ENCODE measurements at places on chromosomes 16 and 17.

- no peak for DNase-seq
Observed at GRCh38 chr17:73616873-73617404, 27.3 kb downstream of the SDK2 start.

GRCh38 chr16:67675579-67675935 is 8.9 kb downstream of the C16orf86 start:
- no peak for DNase-seq

- no peak for DNase-seq
Observed at GRCh38 chr16:65698791-65699321, 577.0 kb upstream of the CDH11 start.

GRCh38 chr17:19242323-19242722 is 5.2 kb downstream of the EPN2 start:
- no peak for DNase-seq

DNA sequence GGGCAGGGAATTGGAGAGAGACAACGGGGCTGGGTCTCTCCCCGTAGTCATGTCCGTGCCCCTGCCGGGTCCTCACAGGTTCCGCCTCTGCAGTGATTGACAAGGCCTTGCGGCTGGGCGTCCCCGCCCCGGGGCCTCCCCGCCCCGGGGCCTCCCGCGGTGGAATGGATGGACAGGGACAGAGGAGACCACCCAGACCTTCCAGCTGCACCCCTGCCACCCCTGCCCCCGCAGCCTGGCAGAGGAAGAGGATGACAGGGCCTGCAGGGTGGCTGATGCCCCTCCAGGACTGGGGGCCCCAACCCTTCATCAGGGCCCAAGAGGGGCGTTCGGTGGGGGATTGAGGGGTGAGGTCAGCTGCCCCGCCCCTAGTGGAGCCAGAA is 216.4 kb upstream of the CIBAR2 start:
- no peak for DNase-seq

GRCh38 chr17:73802314-73802713 is 158.1 kb upstream of the SDK2 start:
- no peak for DNase-seq

GRCh38 chr17:27538156-27538955 is 82.1 kb downstream of the KSR1 start:
- no peak for DNase-seq

- DNase-seq = peak; percentile 44
Observed at GRCh38 chr16:8720080-8720966, 45.9 kb downstream of the ABAT start.

DNA sequence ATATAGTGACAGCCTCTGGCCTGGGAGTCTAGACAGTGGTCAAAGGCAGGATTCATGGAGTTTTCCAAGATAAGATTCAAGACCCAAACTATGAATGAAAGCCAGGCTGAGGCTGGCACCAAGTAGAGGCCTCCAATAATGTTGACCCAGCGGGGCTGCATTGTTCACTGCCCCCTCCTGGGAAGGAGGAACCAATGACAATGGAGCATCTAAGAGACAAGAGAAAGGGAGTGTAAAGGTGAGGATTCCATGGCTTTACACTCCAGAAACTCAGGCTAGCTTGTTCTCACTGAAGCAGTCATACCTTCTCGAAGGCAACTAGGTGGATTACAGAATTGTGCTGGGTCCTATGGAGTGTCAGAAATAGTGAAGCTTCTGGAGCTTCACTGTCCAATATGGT is 380.3 kb downstream of the WWOX start:
- no peak for DNase-seq

- no peak for DNase-seq
Observed at GRCh38 chr17:32222621-32223020, 43.0 kb upstream of the RHBDL3 start.

DNA sequence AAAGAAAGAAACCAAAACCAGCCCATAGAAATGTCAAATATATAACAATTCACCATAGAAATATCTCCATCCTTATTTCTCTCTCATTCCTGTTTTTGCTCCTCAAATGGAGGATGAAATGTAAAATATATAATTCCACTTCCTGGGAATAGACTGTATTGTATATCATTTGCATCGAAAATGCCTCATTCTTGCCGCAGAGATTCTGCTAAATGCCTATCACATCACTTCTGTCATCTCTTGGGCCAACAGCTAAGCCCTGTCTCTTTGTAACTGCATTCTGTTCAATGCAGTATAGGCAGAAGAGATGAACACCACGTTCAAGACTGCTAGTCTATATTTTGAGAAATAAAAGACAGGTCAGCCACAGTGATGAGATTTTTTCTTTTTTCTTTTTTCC is 956.3 kb upstream of the SOX9 start:
- no peak for DNase-seq

DNA sequence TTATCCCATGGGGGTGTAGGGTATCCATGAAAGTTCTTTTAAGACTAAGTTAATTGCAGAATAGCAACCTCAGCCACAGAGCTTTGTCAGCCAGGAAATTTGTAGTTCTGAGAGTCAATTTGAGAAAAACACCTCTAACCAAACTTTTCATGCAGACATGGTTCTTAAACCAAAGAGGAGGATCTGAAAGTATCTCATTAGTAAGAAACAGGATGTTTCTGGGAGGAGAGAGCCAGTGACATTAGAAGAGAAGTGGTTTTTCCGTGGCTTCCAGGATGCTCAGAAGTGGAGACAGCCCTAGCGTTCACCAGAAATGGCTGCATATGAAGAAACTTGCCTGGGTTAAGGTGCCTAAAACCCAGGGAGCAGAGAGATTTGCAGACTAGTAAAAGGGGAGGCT is 7.9 kb downstream of the GNAO1 start:
- DNase-seq = no peak

DNA sequence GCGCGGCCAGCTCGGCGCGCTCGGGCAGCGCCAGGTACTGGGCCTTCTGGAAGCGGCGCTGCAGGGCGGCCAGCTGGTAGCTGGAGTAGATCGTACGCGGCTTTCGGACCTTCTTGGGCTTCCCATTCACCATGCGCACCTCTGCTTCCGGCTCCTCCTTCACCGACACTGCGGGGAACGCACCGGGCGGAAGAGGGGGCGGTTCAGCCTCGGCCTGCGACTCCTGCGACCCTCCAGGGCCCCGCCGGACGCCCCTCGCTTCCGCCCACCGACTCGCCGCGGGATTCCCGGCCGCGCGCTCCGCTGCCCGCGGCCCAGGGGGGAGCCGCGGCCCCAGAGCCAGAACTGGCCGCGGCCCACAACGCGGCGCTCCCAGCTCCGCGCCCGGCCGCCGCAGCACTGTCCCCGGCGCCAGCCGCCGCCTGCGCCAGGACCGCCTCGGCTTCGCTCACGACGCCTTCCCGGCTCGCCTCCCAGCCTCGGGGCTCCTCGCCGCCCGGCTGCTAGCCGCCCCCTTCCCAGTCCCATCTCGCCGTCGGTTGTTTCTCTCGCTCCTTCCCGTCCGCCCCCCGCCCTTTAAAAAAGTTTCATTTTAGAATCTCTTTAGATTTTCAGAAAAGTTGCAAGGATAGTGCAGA is 1.5 kb downstream of the DLX3 start:
- no peak for DNase-seq

- peak; percentile 92 for DNase-seq
Observed at GRCh38 chr16:85350973-85351372, 238.7 kb upstream of the CIBAR2 start.

- no peak for DNase-seq
Observed at GRCh38 chr16:69293401-69293800, 17.7 kb upstream of the VPS4A start.

- no peak for DNase-seq
Observed at GRCh38 chr16:31487720-31488467, 5.0 kb downstream of the SLC5A2 start.

DNA sequence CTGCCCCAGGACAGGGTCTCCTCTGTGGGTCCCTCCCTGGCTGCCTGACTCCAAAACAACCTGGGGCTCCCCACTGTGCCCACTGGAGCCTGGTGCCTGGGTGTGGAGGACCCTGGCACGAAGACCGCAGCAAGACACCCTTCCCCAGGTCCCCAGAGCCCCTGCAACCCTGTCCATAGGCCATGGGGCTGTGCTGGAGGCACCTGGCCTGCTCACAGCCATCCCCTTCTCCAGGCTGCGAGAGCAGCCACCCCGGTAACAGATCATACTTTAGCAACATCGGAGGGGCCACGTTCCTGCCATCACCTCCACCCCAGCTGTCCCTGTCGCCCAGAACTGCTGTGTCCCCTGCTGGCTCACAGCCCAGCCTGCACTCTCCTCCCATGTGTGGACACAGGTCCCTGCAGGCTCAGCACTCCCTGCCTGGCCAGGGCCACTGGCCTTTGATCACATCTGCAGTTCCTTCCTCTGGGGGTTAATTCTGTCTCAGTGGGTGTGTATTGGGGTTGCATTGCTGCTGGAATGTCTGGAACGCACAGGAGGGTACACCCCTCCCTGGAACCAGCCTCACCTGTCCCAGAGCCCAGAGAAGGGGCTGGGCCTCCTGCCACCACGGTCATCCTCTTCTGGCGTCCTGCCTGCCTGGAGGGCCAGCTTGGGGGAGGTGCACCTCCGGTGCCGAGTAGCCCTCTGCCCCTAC is 12.2 kb downstream of the PPL start:
- peak; percentile 90 for DNase-seq

- no peak for DNase-seq
Observed at GRCh38 chr17:46771561-46772474, 46.7 kb downstream of the WNT3 start.

DNA sequence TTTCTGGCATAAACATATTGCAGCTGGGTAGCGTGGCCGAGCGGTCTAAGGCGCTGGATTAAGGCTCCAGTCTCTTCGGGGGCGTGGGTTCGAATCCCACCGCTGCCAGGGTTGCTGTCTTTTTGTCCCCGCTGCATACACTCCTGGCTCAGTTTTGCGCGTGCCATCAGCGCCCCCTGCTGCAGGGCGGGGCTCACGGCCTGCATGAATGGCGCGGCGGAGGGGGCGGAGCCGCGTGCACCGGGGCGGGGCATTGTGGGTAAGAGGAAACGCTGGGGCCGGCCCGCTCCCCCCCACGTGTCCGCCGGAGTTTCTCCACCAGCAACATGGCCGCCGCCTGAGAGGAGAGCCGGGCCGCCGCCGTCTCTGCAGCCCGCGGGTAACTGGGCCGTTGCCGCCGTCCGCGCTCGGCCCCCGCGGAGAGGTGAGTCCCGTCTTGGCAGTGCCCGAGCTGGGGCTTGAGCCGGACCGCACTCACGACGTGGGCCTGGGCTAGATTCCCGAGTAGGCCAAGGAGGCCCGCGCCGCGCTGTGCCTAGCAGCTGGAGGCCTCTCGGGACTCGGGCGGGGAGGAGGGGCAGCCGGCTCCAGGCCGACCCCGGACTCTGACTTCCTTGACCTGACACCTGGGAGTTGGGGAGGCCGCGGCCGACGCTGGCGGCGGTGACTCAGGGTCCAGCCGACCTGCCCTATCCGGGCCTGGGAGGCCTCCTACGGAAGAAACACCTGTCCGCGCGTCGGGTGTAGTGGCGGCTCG is at the start of gene POLR3E:
Gene POLR3E (plus strand): TSS at position 296 of the 757 bp plus-strand sequence. CDS start 5,560 bp downstream, outside the sequence.
- peak; percentile 98 for DNase-seq

DNA sequence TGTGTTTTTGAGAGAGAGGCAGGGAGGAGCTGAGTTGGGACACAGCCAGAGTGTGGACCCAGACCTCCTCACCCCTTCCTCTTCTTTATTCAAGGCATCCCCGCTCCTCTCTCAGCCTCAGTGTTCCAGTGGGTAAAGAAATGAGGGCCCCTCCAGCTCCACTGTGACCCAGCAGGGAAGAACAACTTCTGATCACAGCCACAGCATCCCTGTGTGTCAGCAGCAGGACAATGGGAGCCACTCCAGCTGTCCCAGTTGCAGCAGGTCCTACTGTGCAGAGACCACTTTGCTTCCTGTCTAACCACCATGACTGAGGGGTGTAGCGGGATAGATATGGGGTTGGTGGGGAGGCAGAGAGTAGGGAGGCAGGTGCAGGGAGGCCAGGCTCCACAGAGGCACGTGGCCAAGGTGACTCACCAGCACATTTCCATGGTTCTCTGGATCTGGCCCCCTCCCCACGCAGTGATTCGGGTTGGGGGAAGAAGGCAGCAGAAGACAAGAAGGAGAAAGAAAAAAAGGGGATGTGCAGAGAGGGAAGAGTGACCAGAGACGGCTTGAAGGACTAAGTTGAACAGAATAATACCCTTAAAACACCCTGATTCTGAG is 24.5 kb downstream of the PIK3R5 start:
- DNase-seq = no peak

- no peak for DNase-seq
Observed at GRCh38 chr17:66044083-66044482, 147.8 kb downstream of the CEP112 start.

GRCh38 chr17:37488607-37489196 is 989 bp upstream of the DUSP14 start:
- peak; percentile 86 for DNase-seq

GRCh38 chr17:5841862-5842261 is 228.3 kb upstream of the WSCD1 start:
- DNase-seq = no peak

DNA sequence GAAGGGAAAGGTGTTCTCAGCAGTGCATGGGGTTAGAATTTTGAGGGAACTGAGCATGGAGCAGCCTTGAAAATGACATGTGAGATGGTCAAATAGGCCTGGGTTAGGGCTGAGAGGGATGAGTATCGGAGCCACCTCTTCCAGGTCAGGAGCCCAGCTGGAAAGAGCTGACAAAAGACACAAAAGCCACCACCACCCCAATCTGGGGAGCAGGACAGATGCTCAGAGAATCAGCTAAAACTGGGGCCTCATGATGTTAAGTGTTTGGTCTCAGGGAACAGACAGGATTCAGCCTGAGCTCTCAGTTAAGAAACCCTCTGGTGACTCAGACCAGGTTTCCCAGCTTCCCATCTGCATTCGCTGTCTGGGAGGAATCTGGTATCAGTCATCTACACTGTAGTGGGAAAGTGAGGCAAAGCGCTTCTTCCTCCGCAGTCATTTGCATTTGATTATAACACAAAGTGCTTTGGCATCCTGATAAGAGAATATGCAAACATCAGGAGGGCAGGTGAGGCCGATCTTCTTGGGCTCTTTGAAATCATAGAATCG is 2.6 kb downstream of the WNT9B start:
- no peak for DNase-seq

- DNase-seq = peak; percentile 56
Observed at GRCh38 chr17:76051561-76051960, 20.8 kb downstream of the SRP68 start.

DNA sequence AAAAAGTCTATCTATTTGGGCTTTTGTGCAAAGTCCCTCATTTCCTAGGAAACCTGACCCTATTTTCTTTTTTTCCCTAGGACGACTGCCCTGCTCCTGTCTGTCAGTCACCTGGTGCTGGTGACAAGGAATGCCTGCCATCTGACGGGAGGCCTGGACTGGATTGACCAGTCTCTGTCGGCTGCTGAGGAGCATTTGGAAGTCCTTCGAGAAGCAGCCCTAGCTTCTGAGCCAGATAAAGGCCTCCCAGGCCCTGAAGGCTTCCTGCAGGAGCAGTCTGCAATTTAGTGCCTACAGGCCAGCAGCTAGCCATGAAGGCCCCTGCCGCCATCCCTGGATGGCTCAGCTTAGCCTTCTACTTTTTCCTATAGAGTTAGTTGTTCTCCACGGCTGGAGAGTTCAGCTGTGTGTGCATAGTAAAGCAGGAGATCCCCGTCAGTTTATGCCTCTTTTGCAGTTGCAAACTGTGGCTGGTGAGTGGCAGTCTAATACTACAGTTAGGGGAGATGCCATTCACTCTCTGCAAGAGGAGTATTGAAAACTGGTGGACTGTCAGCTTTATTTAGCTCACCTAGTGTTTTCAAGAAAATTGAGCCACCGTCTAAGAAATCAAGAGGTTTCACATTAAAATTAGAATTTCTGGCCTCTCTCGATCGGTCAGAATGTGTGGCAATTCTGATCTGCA is 12.9 kb downstream of the TMEM98 start:
- DNase-seq = no peak

- DNase-seq = no peak
Observed at GRCh38 chr17:55350825-55351205, 70.8 kb downstream of the MMD start.

GRCh38 chr16:89637379-89637778 is 20.1 kb downstream of the CHMP1A start:
- no peak for DNase-seq

GRCh38 chr16:25106567-25107465 is 4.7 kb upstream of the LCMT1 start:
- peak; percentile 95 for DNase-seq
